Suppressor macrophage (primary cell): ENCODE measurements at places on chromosomes 6 and 20.
A peak's percentile ranks its signal among the peaks of the same experiment; 100 is the strongest.

- peak; percentile 31 for DNase-seq
Measured at GRCh38 chr20:19624221-19624965, 133.7 kb upstream of the RIN2 start.

DNA sequence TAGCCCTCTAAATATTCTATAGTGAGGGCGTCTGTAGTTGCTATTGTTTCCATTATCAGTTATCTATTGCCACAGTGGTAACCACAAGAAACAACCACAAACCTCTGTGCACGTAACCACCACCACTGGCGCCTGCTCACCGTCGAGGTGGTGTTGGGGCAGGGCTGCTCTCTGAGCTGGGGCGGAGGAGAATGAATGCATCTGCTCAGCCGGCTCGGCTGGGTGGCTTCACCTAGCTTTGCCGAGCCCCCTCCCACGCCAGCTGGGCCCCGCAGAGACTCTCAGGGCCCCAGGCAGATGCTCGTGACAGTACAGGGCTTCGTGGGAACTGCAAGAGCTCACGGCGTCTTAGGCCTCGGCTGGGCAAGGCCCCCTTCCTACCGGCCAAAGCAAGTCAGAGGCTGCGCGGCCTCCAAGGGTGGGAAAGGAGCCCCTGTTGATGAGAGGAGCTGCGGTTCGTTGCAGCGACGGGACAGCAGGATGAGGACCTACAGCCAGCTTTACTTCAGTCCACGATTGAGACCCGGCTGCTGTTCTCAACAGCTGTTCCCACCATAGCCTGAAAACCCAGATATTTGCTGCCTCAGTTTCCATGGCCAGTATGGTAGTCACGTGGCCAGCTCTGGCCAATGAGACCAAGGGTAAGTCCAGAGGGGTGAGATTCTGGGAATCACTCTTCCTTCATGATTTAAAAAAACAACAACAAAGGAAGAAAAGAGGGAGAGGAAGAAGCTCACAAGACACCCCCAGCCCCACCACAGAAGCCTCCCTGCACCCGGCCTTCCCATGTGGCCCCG, 120.2 kb upstream of the AFDN start:
- no peak for DNase-seq

DNA sequence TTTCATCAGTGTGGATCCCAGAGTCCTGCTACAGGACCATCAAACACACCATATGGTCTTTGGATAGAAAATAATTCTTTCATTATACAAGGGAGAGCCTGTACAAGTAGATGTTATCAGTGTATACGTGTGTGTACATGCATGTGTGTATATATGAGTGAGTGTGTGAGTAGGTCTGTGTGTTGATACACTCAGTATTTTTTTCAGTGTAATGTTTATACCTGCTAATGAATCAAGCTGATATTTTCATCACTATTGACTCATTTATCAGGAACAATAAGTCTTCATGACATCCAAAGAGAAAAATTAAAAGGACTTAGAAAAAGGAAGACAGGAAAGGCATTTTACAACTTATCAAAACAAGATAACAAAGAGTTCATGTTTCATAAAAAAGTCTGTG, 66.5 kb downstream of the EPM2A start:
- DNase-seq, result no peak

- DNase-seq, result peak; percentile 49
Measured at GRCh38 chr20:1401451-1401907, 8.6 kb upstream of the FKBP1A start.

- DNase-seq, result no peak
Measured at GRCh38 chr6:166542580-166542912, 43.9 kb downstream of the RAMACL start.

- DNase-seq, result no peak
Measured at GRCh38 chr6:138965291-138965874, 22.7 kb downstream of the REPS1 start.

- DNase-seq, result no peak
Measured at GRCh38 chr20:24697411-24697810, 228.0 kb downstream of the SYNDIG1 start.

GRCh38 chr6:120735641-120736040, 598.6 kb downstream of the TBC1D32 start:
- no peak for DNase-seq

DNA sequence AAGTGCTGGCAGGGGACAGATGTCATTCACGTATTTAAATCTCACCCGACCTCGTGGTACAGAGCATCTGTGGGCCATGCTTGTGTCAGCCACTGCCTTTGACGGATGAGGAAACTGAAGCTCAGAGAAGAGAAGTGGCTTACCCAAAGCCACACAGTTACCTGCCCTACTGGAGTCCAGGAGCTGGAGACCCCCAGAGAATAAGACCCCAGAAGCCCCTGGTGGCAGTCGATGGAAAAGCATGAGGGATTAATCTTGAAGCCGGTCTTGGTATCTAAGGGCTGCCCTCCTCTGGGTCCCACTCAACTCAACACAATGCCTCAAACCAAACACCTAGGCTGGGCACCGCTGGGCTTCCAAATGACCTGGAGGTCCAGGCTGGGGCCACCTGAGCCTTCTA, 83.1 kb downstream of the GRM4 start:
- no peak for DNase-seq

- no peak for DNase-seq
Measured at GRCh38 chr6:53547166-53547810, 2.4 kb upstream of the GCLC start.

DNA sequence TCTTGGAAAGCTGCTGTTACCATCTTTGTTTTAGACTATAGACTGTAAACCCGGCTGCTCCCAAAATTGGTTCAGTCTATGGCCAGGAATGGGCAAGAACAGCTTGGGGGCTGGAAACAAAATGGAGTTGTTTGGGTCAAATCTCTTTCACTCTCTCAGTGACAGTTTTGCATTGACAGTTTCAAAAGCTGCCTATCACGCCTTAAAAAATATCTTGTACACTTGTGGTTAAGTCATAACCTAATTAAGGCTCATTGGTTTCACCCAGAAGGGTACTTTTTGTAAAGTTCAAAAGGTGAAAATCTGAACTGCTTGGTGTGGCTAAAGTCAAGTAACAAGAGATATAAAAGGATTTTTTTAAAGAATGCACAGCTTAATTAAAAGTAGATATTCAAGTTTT, 76.1 kb upstream of the PRL start:
- no peak for DNase-seq

DNA sequence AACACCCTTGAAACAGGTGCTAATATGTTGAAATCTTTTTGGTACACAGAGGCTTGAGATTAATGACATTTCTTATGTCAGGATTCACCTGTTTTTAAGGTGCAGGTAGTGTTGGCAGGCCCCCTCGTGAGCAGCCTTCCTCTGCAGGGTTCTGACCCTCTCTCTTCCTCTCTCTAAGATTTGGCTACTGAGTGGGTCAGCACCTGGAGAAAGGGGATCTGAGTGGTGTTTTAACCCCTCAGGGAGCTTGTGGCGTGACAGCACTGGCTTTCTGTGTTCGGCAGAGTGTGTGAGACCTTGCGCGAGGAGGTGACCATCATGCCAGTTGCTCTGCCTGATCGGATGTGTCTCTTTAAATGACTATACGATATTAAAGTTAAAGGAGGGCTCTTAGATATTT, 37.1 kb downstream of the HIVEP1 start:
- no peak for DNase-seq

- DNase-seq, result peak; percentile 60
Measured at GRCh38 chr6:692356-692851, 535 bp downstream of the EXOC2 start.

DNA sequence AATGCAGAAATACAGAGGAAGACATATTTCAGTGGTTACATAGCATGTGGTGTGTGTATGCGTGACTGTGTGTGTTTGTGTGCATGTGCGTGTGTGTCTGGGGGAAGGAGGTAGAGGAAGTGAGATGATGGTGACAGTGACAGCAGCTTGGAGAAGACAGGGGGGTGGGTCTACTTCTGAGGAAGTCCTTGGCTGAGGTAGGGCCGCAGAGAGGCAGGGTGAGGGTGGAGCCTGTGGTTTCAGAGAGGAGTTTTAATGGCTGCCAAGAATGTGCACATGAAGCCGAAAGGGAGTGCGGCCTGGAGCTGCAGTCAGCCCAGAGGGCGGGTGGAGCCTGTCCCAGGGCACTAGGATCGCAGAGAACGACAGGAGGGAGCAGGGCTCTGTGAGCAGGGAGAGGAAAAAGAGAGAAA, 22.7 kb upstream of the RNF24 start:
- peak; percentile 94 for DNase-seq

GRCh38 chr6:169921217-169921616, 169.8 kb downstream of the ERMARD start:
- DNase-seq, result no peak

- peak; percentile 33 for DNase-seq
Measured at GRCh38 chr6:32113386-32114352, 4.5 kb upstream of the TNXB start.

DNA sequence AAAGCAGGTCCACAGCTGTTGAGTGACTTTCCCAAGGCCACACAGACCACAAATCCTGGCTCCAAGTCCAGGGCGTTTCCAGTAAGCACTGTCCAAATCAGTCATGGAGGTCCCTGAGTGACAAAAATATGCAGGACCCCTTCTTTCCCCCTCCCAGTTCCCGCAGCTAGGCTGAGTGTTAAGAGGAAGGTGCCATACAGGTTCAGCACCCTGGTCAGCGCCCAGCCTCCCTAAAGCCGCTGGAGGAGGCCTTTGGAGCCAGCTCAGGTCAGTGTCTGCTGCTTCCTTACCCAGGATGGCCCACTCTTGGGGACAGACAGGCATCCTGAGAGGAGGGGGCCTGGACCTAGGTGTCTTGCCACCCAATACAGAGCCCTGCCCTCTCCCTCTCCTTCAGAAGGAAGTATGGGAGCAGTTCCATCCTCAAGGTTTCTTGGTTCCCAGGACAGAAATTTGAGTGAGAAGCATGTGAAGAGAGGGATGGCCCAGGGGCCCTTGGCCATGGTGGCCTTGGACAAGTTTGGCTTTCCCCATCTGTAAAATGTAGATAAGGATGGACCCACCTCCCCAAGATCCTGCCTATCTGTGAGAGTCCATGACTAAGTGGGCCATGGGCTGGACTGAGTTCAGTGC, 13.2 kb downstream of the TMEM74B start:
- peak; percentile 17 for DNase-seq

GRCh38 chr6:133546098-133546497, 304.9 kb downstream of the EYA4 start:
- DNase-seq, result no peak

- DNase-seq, result no peak
Measured at GRCh38 chr6:132961122-132961521, 146.8 kb downstream of the RPS12 start.

GRCh38 chr6:14747881-14748520, 497.9 kb upstream of the JARID2 start:
- no peak for DNase-seq

DNA sequence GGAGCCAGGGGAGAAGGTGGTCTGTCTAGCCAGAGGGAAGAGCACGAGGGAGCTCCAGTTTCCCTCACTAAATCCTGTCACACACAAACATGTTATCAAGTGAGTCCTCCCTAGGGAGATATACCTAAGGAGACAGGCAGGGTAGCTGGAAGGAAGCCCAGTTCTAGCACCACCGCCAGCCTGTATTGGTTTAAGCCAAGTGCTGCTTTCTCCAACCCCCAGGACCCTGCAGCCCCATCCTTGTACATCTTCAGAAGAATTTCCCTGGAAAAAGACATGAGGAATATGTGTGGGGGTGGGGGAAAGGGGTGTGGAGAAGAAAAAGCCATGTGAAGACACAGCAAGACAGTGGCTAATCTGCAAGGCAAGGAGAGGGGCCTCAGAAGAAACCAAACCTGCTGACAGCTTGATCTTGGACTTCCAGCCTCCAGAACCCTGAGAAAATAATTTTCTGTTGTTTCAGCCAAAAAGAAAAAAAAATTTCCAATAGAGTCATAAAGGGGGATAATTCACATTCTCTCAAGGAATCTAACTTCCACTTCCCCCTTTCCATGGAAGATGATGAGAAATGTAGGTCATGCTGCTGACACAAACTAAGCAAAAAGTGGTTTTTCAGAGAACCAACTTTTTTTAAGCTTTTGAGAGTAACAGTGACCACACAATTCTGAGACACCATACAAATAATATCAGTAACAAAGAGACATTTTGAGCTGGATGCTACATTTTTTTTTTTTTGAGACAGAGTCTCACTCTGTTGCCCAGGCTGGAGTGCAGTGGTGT, 103.2 kb upstream of the PRDM1 start:
- DNase-seq, result peak; percentile 92

DNA sequence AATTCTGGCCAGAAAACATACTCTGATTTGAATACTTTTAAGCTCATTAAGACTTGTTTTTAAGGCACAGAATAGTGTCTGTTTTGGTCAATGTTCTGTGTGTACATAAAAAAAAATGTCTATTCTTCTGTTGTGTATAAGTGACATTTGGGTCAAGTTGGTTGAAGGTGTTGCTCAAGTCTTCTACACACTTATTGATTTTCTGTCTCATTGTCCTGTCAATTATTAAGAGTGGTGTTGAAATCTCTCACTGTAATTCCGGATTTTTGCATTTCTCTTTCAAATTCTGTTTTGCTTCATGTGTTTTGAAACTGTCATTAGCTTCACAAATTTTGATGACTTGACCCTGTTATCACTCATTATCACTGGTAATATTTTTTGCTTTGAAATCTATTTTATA, 37.5 kb upstream of the EPM2A start:
- DNase-seq, result no peak

- no peak for DNase-seq
Measured at GRCh38 chr6:151440930-151441329, 11.0 kb downstream of the RMND1 start.

DNA sequence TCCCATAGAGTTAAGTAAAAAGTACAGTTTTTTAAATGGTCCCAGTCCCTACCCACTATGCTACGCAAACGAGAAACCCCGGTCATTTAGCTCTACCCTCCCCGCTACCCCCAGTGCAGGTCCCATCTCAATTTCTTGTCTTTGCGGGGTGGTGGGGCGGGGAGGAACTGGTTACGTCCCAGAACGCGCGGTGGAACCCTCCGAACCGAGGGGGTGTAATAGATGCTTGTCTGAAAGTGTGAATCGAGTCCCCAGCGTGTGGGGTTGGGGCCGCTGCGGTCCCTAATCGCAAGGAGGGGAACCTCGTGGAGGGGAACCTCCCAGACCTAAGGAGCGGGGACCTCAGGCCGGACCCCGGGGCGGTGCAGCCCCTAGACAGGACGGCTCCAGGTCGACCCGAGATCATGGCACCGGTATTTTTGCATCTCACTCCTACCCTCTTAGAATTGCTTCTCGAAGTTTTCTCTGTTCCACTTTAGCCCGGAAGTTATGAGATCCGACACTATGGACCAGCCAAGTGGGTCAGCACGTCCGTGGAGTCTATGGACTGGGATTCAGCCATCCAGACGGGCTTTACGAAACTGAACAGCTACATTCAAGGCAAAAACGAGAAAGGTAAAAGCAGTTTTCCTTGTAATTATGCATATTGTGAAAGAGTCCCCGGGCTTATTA, 779 bp downstream of the HEBP2 start:
- DNase-seq, result no peak

DNA sequence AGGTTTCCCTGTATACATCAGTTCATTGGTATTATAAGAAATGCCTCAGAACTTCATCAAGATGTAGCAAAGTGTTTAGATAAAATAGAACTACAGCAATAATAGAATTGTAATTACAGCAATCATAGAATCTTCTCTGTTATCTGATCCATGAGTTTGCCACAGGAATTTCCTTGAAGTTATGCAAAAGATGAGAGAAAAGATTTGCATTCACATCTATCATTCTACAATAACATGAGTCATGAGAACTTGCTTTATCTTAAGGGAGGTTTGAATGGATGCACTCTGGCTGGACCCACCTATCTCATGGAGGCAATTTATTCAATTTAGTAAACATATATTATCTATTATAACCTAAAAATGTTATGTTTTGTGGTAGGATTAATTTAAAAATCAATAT, 329.8 kb upstream of the EPHA7 start:
- DNase-seq, result no peak
